ENCODE measurements at places on chromosomes 1 and 21. TPM values are rescaled to one million over a fixed set of nuclear protein-coding genes. Genes with fewer than 3 reads are reported as not detected.

Gene CATSPERE
- 0.83 TPM for total RNA-seq

DNA sequence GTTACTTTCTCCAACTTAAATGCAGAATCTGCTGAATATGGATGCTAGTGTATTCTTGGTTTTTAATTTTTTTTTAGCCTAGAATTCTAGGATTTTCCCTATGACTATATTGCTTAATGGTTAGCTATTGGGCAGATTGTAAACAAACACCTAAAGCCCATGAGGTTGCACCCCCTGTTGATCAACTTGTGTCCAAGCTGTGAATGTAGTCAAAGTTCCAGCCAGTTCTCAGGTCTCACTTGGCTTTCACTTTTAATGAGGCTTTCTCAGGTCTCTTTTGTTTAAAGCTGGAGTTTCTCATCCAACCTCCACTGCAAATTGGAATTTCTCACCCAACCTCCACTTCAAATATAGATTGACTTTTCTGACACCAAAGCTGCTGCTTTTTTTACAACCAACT is 35.9 kb downstream of the FCER1A start:
- no peak for DNase-seq

- no peak for DNase-seq
Measured at GRCh38 chr1:207815913-207816291, 64.0 kb downstream of the CD46 start.

- no peak for DNase-seq
Measured at GRCh38 chr1:1176931-1177330, 3.3 kb downstream of the TTLL10 start.

Gene FAM43B
- total RNA-seq: not detected

Gene EXOC8
- 13.8 TPM for total RNA-seq

Gene PEAR1
- 0.35 TPM for total RNA-seq

DNA sequence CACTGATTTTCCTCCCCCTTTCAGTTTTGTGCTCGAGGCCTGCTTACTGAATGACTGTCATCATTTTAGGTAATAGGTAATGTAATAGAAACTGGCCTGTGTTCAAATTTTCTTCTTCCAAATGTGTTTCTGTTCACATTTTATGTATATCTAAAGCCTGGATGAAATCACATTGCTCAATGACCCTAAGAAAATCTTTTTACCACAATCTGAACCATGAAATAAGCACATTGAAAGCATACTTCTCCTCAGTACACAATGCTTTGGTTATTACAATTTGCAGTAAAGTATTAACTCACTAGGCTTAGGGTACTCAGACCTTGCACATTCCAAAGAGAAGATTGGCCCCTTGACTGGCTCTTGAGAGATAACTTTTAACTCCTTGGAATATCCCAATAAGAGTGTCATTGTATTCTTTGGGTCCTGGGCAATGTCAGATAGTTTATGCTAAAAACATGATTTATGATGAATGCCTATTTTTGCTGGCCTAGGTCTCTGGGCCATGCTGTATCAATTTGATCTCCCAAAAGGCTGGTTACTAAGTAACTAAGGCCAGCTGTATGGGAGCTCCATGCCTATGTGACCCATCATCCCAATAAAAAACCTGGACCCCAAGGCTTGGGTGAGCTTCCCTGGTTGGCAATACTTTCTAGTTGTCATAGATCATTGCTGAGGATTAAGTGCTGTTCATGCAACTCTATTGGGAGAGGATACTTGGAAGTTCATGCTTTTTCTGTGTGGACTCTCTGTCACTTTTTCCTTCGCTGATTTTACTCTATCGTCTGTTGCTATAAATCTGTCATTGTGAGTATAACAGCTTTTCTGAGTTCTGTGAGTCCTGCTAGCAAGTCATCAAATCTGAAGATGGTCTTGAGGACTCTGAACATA is 293.9 kb downstream of the GRIK1 start:
- no peak for DNase-seq

GRCh38 chr1:39615086-39615673 is 24.3 kb downstream of the HEYL start:
- no peak for DNase-seq

GRCh38 chr1:45148209-45148825 is 58.1 kb downstream of the ZSWIM5 start:
- DNase-seq: no peak

- DNase-seq: peak; percentile 71
Measured at GRCh38 chr21:38159355-38159754, 97.4 kb upstream of the KCNJ15 start.

DNA sequence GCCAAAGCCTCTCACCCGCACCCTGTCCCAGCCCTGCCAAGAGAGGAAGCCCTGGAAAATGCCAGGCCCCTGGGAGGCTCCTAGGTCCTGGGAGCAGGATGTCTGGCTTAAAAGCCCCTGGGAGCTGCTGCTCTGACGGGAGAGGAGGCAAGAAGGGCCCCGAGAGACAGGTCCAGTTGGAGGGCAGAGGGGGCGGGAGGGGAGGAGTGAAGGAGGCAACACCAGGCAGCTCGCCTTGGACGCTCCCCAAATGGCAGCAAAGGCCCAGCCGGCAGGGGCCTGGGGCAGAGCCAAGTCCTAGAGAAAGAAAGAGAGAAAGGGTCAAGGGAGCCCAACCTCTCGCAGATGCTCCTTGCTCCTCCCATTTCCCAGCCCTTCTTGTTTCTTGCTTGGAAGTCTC is 6.8 kb downstream of the ETV3L start:
- DNase-seq: no peak

Gene BLACAT1
- 0.45 TPM for total RNA-seq

Gene C1orf21
- 34.3 TPM for total RNA-seq

Gene C1orf141
- not detected for total RNA-seq

GRCh38 chr1:83734420-83734819 is 264.5 kb downstream of the TTLL7 start:
- no peak for DNase-seq

- DNase-seq: no peak
Measured at GRCh38 chr1:117877823-117878222, 51.6 kb downstream of the GDAP2 start.

GRCh38 chr1:206489980-206490770 is 17.2 kb upstream of the RASSF5 start:
- DNase-seq: peak; percentile 76

DNA sequence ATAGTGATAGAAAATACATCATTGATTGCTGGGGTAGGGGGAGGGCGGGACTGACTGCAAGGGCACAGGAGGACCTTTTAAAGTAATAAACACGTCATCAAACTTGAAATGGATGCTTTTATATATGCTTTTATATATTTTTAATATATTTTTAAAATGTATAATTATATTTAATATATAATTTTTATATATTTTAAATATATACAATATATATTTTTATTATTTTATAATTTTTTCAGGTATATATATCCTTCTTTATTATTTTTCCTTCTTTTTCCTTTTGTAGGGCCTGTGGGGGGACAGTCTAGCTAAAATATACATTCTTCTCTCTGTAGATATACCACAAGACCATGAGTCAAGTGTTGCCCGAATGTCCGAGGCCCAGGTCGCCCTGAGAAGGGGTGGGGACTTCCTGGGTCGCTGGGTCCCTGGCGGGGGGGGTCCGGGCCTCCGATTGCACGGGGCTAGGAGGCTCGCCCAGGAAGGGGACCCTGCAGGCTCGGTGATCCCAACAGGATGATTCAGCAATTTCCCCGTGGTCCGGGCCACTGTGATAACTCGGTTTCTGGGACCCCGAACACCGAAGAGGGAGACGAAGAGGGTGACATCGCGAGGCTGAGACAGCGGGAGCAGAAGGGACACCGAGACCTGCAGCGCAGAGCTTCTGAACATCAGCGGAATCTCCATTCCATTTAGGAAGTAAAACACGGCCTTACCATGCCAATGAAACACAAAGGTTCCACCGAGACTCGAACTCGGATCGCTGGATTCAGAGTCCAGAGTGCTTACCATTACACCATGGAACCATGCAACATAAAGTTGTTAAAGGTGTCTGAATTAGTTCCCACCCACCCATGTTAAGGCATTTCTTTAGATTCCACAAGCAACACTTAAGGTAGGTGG is 112.5 kb upstream of the NBPF11 start:
- DNase-seq: peak; percentile 18

DNA sequence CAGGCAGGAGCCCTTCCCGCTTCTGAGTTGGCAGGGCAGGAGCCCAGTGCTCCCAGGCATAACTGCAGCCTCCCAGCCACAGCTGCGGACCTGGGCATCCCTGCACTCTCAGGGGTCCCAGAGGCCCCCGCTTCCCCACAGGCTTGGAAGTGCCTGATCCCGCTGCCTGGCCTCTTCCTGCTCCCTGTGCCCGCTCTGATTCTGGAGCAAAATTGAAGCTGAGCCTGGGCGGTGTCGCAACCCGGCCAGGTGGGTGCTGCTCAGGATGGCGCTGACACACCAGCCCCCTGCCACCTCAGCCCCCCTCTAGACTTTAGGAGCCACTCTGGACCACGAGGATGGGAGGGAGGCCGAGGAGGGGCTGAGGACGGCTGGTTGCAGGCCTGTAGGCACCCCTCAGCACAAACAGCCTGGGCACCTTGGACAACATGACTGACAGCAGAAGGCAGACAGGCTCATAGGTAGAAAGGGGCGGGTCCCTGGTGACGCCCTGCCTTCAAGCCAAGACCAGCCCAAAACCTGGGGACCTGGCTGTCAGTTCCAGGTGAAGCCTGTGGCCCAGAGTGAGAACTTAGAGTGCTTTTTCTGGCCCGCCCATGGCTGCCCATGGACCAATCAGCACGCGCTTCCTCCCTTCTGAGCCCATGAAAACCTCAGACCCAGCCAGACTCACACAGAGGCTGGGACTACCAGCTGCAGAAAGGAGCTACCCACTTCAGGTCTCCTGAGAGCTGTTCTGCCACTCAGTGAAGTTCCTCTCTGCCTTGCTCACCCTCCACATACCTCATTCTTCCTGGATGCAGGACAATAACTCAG is 7.2 kb downstream of the HLCS start:
- DNase-seq: no peak

DNA sequence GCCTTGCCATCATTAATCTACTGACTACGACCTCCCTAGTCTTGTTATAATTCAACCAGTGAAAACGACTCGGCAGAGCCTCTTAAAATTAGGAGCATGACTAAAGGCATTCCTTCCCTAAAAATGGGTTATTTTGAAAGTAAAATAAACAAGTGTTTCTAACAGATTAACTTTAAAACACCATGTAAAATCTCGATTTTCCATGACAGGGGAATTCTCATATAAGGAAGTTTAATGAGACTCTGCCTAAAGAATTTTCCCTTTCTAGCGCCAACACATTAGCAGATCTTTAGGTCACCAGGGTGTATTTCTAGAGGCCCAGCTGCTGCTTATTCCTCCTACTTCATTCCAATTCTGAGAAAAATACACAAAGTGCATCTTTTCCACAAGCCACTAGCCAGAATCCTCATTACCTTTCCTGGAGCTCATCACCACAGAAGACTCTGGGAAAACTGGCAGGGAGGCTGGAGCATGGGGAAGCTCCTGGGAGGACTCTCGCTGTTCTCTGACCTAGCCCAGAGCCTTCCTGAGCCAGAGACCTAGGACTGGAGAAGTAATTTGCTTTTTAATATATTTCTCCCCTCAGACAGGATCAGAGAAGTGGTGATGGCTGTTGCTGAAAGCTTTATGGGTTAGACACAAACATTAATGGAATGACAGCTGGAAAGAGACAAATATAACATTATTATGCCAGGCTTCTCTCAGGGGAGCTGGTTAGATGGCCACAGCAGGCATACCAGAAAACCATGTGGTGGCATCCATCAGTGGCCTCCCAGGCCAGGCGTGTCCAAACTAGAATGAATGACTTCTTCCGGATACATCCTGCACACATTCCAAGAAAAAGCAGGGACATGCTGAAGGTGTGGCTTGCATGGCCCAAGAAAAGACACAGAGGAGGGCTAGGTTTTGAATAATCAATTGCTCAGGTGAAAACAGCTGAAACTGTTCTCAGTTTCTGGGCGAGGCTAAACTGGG is 63.6 kb upstream of the CTTNBP2NL start:
- no peak for DNase-seq

GRCh38 chr1:240282061-240282830 is 190.6 kb downstream of the FMN2 start:
- DNase-seq: no peak

DNA sequence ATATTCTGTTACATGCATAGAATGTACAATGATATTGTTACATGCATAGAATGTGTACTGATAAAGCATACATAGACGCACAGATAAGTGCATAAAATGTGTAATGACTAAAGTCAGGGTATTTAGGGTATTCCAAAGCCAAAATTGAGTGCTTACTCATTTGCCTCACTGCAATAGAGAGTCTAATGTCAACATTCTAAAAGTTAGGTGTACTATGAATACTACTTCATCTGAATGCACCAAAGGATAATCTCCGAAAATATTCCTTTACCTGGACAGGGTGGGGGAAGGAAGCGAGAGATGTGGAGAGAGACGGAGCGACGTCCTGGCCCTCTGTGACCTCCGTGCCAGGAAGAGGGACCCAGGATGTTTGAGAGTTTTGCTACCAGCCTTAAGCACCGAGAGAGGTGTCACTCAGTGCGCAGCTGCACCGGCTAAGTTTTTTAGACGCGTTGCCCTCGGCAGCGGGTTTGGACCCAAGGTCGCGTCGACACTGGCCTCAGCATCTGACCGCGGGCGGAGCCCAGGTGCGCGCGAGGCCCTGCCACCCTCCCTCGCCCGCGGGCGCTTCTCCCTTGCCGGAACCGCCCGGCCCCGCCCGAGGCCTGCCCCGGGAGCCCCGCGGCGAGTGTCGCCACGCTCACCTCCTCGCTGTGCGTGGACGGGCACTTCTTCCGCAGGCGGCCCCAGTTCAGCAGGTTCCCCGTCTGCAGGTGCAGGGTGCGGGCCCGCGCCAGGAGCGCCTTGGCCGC is 660 bp downstream of the GCLM start:
- DNase-seq: peak; percentile 34

- no peak for DNase-seq
Measured at GRCh38 chr1:220356981-220357850, 85.0 kb upstream of the RAB3GAP2 start.

DNA sequence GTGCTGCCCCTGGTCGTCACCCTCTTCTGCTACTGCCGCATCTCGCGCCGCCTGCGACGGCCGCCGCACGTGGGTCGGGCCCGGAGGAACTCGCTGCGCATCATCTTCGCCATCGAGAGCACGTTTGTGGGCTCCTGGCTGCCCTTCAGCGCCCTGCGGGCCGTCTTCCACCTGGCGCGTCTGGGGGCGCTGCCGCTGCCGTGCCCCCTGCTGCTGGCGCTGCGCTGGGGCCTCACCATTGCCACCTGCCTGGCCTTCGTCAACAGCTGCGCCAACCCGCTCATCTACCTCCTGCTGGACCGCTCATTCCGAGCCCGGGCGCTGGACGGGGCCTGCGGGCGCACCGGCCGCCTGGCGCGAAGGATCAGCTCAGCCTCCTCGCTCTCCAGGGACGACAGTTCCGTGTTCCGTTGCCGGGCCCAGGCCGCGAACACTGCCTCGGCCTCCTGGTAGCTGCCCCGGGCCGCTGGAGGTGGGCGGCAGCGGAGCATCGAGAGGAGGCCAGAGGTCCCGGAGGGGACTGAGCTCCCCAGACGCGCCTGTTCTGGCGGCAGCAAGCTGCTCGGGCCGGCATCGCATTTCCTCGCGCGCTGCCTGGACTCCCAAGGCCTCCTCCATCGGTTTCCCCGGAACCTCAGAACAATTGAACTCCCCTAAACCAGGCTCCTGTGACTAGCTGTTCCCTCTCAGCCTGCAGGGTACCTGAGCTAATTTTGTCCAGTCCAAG is 1.1 kb downstream of the GPR25 start:
- no peak for DNase-seq

Gene OR2L13
- total RNA-seq: not detected
